Stimulated activated CD8-positive, alpha-beta memory T cell treated with anti-CD3 and anti-CD28 coated beads, Interleukin-2, amount 100 ng/mL, for 48 hours (primary cell): ENCODE measurements at places on chromosomes 5 and 9.

GRCh38 chr5:154005648-154006047 is 33.1 kb downstream of the FAM114A2 start:
- DNase-seq: no peak

DNA sequence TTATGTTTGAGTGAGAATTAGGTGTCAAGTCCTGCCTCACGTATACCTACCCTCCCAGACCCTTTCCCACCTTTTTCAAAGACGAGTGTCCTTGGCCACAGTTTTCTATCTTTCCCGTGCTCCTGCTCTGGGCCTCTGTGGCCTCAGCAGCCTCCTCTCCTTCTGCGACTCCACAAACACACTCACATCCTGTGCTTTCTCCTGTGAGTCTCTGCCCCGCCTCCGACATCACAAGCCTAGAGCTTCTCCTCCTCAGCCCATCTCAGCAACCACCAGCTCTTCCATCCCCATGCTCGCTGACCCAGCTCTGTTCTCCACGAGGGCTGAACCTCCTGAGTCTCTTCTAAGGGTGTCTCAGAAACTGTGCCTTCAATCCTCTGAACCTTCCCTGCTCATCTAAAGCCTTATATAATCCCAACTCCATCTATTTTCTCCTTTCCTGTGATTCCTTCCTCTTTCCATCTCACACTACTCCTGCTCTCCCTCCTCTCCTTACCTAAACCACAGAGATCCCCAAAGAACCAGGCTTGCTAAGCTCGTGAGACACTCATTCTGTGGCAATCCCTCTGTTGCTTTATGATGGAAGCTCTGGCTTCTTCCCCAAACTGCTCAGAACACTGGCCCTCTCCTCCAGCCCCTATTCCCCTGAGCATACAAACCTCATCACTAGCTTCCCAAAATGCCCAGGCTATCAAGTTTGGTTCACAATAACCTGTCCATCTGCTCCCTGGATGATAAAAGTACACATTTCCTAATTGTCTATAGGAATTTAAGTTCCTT is 55.2 kb downstream of the RASEF start:
- no peak for DNase-seq

GRCh38 chr5:64949331-64949730 is 180.6 kb downstream of the CWC27 start:
- no peak for DNase-seq

- no peak for DNase-seq
Measured at GRCh38 chr9:127221695-127222094, 42.9 kb upstream of the GARNL3 start.

DNA sequence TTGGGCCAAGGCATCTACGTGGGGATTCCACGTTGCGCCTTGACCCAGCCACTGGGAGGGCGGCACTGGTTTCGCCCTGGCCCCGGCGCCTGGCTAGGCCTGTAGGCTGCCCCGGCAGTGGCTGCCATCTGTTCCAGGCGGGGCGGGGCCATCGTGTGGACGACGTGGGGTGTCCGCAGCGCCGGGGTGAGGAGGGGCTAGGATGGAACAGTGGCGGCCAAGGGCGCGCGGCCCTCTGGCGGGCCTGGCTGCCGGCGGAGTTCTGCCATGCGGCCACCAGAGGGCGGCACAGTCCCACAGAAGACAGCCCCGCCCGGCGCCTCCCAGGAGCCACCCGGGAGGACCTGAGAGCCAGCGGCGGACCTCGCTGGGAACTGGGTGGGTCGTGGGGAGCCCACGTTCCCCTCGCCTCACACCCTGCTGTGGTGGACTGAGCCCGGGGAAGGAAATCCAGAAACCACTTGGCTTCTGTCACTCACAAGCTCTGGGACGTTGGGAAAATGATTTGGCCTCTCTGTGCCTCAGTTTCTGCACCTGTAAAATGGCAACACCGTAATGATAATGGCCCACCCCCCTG is 22.6 kb upstream of the RAPGEF1 start:
- peak; percentile 69 for DNase-seq

DNA sequence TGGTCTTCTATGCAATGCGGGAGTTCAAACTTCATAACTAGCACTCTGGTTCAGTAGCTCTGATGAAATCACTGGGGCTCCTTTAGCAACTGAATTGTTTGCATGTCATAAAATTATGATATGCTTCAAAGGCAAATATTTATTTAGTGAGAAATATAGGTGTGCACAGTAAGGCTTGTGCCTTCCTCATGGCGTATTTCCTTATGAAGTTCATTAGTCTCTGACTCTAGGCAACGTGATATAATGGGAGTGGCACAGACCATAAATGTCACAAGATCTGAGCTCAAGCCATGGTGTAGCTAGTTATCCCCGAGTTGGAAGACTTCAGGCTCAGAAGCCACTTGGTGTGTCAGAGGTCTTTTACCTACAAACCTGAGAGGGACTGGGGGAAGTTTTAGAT is 35.5 kb downstream of the PIP5K1B start:
- DNase-seq: no peak

DNA sequence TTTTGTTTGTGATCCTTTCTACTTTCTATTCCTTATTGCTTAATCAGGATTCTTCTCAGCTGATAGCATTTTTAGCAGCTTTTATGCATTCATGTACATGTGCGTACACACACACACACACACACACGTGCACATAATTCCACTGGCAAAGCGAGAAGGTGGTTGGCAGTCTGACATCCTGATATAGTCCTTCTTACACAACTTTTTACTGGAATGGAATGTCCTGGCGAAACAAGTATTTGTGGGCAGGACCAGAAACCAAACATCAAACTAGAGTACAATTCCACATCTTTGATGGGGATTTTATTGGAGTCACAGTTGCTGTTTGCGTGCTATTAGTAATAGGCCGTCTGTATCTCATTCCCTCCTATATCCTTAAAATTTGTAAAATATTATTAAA is 356.5 kb downstream of the CCDC171 start:
- no peak for DNase-seq

- no peak for DNase-seq
Measured at GRCh38 chr5:132264546-132265335, 7.2 kb downstream of the PDLIM4 start.

DNA sequence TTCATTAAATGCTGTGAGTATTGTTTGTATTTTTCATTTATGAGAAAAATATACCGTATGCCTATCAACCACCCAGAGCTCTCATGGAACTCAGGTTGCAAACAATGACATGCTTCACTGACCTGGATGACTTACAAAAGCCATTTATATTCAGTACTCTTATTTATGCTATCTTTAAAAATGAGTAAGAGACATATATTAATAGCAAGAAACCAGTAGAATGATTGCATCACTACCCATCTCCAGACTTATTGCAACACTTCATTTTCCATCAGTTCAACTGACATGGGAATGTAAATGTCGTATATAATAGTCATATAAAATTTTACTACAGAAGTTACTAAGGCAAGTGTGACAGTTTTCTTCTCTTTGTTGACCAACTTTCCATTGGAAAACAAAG is 69.1 kb downstream of the OTP start:
- DNase-seq: no peak

- no peak for DNase-seq
Measured at GRCh38 chr5:73940026-73940425, 314.0 kb downstream of the ARHGEF28 start.
